ENCODE measurements at places on chromosomes 12 and 14.

- DNase-seq = peak; percentile 85
Measured at GRCh38 chr12:31589598-31589903, 1.4 kb downstream of the DENND5B start.

DNA sequence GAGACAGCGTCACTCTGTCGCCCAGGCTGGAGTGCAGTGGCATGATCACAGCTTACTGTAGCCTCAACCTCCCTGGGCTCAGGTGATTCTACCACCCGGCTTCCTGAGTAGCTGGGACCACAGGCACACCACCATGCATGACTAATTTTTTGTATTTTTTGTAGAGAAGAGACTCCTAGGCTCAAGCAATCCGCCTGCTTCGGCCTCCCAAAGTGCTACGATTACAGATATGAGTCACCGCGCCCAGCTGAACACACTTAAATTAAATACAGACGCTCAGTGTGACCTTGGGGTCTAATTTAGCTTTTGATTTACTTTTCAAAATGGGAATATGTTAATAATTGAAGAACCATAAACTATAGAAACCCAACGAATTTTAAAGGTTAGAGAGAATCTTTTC lies 77.2 kb downstream of the C2CD5 start:
- no peak for DNase-seq

DNA sequence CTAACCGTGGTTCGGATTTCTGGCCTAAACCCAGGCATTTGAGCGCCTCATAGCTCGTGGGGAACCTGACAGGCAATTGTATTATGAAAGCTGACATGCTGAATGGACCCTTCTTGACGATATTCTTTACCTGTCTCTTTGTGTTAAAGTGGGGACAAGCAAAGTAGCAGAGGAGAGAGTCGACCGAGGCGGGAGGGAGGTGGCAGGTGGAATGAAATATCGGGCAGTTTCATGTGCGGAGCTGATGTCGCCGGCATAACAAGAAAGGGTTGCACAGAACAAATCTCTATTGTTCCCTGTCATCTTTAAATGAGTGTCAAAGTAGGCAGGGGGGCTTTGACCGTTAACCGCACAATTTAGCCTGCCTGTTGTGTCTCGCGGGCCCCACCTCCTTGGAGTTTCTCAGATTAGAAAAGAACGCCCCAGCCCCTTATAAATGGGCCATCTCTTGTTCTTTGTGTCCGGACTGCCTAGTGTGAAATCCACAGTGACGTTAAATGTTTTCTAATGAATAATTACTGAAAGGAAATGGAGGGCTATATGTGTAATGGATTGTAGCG lies 11.5 kb downstream of the MYO1H start:
- DNase-seq = no peak

GRCh38 chr12:49049566-49050224 lies 10.9 kb downstream of the KMT2D start:
- DNase-seq = no peak

GRCh38 chr12:132356691-132357622 lies 27.6 kb upstream of the GALNT9 start:
- DNase-seq = no peak

GRCh38 chr12:29709496-29710040 lies 74.2 kb downstream of the TMTC1 start:
- no peak for DNase-seq

DNA sequence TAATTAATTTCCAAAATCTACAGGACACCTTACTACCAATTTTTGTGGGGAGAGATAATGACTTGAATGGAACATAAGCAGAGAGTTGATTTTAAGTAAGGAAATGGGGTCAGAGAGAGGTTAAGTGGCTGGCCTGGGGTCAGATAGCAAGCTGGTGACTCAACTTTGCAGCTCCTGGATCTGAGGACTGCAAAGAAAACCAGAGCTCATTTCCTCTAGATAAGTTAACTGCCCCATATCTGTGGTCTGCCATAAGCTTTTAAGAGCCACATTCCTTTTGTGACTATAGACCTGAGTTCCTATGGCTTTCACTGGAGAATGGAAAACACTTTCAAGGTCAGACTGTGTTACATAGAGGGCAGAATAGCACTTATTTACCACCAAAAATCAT lies 201.2 kb upstream of the PRICKLE1 start:
- DNase-seq = no peak

- no peak for DNase-seq
Measured at GRCh38 chr12:49287876-49288275, 7.1 kb upstream of the PRPH start.

- no peak for DNase-seq
Measured at GRCh38 chr12:89943463-89943862, 234.8 kb upstream of the ATP2B1 start.

DNA sequence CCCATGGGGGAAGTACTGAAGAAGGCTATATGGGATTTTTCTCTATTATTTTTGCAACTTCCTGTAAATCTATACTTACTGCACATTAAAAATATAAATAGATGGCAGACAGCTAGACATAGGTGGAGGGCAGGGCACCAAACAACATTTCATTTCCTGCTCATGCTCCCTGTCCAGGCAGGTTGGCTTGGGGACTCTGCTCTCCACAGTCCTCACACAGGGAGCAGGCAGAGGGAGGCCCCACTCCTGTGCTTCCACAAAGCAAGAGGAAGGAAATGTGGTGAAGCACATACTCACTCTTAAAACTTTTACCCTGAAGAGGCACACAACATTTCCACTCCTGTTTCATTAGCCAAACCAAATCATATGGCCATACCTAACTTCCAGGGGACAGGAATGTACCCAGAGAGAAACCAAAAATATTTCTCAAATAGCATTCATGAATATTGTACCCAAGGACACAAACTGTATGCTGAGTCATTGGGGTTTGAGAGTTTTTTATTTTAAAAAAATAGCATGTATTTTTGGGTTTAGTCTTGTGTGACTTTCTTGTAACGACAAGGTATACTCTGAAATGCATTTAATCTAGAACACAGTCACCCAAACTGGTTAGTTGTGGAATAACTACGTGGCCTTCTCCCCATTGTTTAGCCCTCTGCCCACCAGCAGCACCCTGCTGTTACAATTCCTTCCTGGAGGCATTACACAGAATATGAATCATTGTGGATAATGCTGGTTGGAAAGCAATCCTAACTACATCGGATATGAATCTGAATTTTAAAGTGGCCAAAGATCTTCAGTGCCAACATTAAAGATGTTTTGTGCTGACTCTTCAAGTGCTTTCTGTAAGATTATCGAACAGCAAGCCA lies 40.9 kb downstream of the RTN1 start:
- DNase-seq = no peak

GRCh38 chr14:31894351-31894750 lies 182.8 kb upstream of the ARHGAP5 start:
- DNase-seq = no peak

DNA sequence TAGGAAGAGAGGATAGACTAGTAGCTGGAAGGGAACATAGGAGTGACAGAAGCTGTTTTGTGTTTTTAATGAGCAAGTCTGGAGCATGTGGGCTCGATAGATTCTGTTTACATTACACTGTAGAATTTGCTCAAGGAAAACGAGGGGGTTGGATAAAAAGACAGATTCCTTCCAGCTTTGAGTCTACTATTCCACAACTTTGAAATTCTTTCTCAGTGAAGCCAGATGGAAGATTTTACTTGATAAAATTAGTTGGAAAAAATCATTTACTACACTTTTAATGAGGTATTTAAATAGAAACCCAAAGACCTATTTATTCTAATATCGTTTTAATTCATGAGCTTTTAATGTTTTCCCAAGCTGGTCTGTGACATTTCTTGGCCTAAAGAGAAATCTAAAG lies 19.5 kb upstream of the EPS8 start:
- no peak for DNase-seq

- DNase-seq = no peak
Measured at GRCh38 chr12:56155256-56155845, 2.8 kb upstream of the MYL6 start.

DNA sequence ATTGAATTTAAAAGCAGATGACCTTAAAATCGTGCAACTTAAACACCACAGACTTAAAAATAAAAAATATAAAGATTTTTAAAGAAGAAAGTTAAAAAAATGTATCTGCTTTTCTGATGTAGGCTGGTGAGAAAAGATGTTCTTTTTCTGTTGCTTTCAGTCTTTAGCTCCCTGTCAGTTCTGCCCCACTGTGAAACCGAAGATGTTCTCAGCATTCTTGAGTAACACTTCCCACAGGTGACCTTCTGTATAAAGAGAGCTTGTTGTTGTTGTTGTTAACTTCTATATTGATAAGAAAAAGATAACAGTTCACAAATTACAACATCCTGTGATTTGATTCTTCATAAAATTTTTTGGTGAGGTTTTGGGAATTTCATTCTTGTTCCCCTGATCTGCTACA lies 377.9 kb upstream of the RGS6 start:
- peak; percentile 24 for DNase-seq

GRCh38 chr12:6934110-6934509 lies 6.4 kb downstream of the ATN1 start:
- no peak for DNase-seq

DNA sequence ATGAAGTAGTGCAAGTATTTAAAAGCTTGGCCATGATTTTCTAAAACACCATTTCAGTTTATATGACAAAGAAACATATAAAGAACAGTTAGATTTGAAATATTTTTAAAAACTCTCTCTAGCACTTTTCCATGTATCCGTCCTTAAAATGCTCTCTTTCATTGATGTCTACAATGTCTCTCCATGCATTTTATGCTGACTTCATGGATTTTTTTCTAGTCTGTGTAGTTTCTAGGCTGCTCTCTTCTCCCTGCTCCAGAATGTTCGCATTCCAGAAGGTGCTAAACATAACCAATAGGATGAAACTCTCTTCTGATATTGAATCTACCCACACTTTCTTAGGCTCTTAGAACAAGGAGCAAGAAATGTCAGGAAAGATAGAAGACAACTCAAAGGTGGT lies 124.8 kb downstream of the PLCZ1 start:
- no peak for DNase-seq

DNA sequence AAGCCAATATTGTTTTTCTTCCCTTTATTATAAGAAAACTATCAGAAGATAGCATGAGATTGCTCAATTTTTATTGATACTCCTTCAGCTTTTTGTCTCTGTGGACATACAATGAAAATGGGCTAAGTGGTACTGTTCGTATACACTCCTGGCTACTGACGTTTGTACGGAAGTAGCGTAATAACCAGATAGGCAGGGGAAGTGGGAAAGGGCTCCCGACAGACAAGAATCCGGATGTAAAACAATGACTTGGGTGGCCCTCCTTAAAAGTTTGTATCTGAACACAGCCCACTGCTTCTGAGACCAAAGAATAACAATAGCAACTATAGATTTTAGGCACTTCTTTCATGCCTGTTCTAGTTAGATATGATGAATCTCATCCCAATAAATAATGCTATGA lies 99.6 kb downstream of the RPS6KA5 start:
- DNase-seq = no peak

DNA sequence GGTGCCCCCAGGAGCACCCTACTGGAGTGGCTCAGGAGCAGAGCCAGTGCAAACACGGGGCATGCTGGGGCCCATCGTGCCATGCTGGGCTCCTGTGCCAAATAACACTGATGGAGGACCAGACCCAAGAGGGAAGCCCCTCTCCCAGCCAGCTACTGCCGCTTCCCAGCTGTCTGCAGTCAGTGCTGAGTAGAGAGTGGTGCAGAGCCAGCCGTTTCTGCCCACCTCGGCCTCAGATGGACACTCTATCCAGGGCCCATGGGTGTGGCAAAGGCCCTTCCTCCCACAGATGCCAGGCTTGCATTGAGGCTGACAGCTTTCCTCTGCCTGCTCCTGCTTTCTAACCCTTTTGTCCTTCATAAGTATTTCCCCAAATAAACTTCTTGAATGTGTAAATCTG lies 13.2 kb downstream of the CLBA1 start:
- DNase-seq = no peak

- DNase-seq = no peak
Measured at GRCh38 chr14:89248411-89249064, 168.5 kb downstream of the FOXN3 start.

DNA sequence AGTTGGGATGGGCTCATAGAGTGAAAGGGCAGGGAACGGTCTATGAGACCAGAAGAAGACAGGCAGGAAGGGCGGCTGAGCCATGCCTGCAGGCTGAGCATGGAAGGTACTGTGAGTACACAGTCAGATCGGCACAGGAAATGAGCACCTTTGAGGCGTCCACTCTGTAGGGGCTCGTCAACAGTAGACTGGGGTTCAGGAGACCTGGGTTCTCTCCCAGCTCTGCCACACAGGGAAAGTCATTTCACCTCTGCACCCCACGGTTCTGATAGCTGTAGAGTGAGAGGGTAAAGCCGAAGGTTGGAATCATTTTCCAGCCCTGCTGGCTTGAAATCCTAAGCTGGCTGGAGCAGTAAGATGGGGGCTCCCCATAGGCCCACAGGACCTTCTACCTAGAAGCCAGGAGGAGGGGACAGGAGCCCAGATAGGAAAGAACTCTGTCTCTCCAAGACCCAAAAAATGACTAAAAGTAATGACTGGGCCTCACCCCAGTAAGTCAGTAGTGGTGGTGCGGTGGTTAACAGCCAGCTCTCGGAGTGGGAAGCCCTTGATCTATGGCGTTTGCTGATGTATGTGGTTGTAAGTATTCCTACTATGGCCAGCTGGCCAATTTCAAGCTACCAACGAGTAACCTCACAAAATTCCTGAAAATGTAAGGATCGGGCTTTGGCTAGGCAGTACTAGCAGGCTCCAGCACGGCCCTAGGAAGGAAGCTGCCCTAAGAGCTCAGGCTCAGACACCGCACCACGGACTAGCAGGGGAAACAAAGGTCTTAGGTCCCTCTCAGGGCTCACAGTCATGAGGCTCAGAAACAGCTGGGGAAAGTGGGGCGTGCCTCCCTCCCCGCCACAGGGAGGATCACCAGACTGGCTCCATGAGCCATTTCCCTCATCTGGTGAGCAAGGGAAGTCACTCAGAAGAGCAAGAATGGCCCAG lies 10.3 kb upstream of the CD27 start:
- DNase-seq = peak; percentile 30

GRCh38 chr14:23439107-23439835 lies 3.8 kb upstream of the MYH7 start:
- no peak for DNase-seq

- no peak for DNase-seq
Measured at GRCh38 chr12:91772411-91772810, 373.2 kb downstream of the BTG1 start.
